ENCODE measurements at places on chromosomes 1 and 21.

DNA sequence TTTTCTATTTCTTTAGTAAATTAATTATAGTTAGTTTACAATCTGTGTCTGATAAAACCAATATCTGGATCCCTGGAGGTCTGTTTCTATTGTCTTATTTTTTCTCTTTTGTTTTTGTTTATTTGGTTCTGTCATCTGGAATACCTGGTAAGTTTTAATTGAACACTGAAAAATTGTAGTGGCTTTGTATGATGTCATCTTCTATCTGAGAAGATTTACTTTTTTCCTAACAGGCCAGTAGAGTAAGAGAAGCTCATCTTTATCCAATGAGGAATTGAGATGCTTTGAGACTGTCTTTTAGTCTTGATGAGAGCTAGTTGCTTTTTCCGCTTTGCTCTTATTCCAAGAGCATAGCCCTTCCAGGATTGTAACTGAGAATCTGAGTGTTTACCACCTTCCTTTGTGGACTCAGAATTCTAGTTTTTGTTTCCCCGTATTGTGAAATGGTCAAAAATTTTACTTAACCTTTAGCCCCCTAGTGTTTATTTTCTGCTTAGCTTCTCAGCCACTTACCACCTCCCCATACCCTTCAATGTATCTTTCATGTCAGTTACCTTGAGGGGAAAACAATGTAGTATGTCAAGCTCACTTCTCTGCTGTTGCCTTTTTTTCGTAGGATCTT is 25.0 kb downstream of the PTGFRN start:
- no peak for DNase-seq

DNA sequence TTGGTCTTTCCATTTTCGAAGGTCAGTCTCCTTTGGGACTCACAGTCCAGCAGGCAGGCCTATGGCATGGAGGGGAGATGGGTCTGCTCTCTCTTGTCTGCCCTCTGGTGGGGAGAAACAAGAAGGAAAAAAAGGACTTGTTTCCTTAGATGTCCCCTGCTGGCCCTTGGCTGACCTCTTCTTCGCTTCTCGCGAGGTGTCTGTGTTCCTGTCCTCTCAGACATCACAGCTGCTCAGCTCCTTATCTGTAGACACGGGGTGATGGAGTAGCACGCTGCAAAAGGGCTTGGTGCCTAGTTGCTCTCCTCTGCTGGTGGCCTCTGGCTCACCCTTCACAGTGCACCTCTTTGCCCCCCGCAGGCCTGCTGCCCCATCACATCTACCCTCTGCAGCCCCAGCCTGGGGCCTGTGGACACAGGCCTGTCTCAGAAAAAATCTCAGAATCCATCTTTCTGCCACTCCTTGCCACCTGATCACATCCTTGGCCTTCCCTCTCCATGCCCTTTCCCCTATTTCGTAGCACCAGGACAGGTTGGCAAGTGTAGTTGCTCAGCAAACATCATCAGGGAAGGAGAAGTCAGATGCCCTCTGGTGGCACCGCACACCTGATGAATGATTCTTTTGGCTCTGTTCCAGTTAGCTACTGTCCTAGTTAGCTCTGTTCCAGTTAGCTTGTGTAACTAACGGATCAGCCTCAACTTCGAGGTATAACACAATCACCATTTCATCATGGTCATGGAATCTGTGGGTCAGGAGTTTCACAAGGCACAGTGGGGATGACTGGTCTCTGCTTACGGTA is 18.7 kb upstream of the AK2 start:
- DNase-seq = peak; percentile 64

GRCh38 chr1:232648316-232648715 is 18.4 kb upstream of the SIPA1L2 start:
- no peak for DNase-seq

DNA sequence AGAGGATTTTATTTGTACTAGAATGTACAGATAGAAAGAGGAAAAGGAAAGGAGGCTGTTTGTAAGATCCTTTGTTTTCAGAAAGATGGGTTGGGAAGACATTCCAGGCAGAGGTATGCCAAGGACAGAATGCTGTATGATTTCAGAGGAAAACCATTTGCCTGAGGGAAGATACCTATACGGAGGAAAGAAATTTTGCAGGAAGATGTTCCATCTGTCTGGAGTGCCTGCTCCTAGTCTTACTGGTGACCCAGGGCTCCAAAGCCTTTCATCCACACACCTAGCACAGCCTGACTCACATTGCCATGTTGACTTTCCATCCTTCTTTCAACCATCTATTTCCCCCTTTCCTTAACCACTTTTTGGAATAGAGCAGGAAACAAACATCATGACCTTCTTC is 18.2 kb downstream of the SAMD13 start:
- no peak for DNase-seq

- DNase-seq = no peak
Observed at GRCh38 chr1:77828098-77828497, 48.6 kb downstream of the MIGA1 start.

DNA sequence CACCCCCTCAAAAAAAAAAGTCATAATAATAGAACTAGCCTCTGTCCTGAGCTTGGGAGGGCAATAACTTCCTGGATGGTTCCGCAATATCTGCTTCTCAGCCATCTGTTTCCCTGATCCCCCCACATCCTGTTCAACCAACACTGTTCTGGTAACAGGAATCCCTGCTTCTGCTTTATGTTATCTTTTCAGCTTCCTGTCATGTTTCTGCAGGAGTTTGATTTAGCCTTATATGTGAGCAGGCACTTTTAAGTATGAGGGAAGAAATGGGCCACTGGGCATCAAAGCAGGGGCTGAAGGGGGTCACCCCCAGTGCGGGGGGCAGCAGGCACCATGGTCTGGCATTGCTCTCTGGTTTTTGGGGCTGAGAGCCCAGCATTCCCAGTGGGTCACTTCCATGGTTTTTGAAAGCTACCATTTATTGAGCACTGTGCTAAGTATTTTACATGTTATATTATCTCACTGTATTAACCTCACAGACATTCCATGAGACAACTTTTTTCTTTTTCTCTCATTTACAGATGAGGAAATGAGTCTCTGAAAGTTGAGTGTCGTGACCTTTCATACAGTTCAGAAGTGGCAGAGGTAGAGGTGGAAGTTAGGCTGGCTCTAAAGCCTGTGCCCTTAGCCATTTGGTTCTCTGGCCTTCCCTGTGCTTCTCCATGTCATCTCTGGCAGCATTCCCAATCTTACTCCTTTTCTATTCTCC is 61.9 kb downstream of the DNTTIP2 start:
- DNase-seq = no peak

- no peak for DNase-seq
Observed at GRCh38 chr1:77468257-77468948, 186.6 kb downstream of the AK5 start.

DNA sequence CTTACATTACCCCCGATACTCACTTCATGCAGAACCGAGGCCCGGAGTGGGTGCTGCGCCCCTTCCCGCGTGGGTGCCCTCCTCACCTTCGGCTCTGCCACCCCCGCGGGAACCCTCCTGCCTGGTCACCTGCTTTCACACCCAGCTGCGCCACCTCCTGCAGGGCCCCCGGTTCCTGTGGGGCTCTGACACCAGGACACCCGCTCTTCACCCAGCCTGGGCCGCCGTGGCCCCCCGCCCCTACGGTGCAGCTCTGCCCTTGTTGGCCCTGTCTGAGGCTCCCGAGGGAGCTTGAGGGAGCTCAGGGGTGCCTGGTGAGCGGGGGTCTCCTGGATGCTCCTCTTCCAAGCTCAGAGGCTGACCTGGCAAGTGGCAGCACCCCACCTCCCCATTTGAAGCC is 19.0 kb downstream of the RRP1 start:
- DNase-seq = no peak

GRCh38 chr1:220139966-220140365 is 46.0 kb downstream of the IARS2 start:
- no peak for DNase-seq

- DNase-seq = peak; percentile 57
Observed at GRCh38 chr1:219088778-219089557, 84.7 kb upstream of the LYPLAL1 start.

GRCh38 chr1:99748419-99748818 is 18.0 kb downstream of the FRRS1 start:
- DNase-seq = no peak

GRCh38 chr1:1196431-1197187 is 9.8 kb downstream of the TNFRSF18 start:
- DNase-seq = no peak
